ENCODE measurements at places on chromosomes 5 and 9.

DNA sequence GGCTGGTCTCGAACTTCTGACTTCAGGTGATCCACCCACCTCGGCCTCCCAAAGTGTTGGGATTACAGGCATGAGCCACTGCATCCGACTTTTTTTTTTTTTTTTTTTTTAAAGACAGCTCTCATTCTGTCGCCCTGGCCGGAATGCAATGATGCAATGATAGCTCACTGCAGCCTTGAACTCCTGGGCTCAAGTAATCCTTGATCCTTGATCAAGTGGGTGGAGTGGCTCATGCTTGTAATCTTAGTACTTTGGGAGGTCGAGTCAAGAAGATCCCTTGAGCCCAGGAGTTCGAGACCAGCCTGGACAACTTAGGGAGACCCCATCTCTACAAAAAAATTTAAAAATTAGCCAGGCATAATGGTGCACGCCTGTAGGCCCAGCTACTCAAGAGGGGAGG, 8.1 kb downstream of the SEC24A start:
- DNase-seq = no peak

DNA sequence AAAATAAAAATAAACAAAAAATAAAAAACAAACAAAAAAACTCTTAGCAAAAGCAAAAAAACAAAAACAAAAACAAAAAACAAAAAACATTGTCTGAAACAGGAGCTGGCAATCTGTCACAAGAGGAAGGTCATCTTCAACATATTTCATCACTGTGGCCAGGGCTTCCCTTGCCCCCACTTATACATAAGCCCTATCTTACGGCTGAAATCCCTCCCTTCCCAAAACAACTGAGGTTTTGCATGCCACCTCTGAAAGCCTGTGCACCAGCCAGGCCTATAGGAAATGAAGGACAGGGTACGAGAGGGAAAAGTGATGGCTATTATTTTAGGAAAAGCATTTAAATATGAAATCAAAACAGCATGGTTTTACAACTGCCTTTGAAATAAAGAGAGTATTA, 10.8 kb downstream of the MTMR12 start:
- no peak for DNase-seq

- DNase-seq = no peak
Observed at GRCh38 chr5:172429201-172429940, 25.0 kb downstream of the SH3PXD2B start.

- DNase-seq = no peak
Observed at GRCh38 chr9:120920806-120921178, 5.8 kb downstream of the TRAF1 start.

DNA sequence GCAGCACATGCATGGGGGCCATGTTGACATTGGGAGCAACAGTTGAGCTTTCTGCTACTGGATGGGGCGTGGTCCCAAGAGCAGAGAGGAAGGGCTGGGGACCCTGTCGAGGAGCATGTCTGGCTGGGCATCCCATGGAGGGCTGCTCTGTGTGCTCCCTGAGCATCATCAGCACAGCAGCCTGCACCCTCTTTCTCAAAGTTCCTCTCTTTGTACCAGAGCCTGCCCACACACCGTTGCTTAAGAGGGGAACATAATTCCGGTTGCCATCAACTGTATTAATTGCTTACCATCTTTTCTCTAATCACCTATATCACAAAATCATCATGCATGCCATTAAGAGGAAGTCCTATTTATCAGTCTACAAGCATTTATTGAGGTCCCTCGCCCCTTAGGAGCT, 55.2 kb upstream of the DIRAS2 start:
- no peak for DNase-seq

GRCh38 chr5:115810761-115811160, 5.7 kb downstream of the CDO1 start:
- no peak for DNase-seq

DNA sequence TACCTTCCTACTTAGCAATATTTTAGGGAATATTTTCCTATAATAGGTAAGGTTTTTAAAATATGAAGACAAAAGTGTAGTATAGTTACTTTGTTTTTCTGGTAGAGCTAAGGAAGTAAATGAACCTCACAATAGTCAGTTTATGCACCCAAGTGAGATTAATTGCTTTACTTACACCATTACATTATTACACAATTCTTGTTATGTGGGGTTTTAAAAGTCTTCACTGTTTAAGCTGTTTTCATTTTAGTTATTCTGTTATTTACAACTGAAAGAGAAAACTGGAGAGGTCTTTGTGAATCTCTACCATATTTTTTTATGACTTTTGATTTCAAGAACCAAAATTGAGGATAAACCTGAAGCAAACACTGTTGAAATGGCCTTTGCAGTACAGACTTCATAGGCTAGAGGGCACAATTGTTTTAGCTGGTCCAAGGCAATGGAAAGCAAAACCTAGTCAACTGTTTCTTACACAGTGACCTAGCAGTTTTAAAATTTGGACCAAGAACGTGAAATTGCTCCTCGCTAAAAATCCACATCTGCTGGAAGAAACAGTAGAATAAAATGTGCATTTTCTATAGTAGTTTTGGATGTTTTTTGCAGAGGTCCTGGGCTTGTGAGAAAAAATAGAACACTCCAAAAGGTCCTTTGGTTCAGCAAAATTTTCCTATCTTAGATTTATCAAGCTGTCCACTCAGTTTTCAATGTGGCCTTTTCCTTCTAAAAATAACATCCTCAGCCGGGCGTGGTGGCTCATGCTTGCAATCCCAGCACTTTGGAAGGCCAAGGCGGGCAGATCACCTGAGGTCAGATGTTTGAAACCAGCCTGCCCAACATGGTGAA, 66.4 kb upstream of the FER start:
- no peak for DNase-seq

GRCh38 chr5:151357097-151357496, 9.7 kb upstream of the SLC36A2 start:
- no peak for DNase-seq

GRCh38 chr5:173314166-173314952, 13.9 kb downstream of the STC2 start:
- DNase-seq = no peak

GRCh38 chr9:133759146-133759900, 21.2 kb upstream of the SARDH start:
- DNase-seq = no peak

DNA sequence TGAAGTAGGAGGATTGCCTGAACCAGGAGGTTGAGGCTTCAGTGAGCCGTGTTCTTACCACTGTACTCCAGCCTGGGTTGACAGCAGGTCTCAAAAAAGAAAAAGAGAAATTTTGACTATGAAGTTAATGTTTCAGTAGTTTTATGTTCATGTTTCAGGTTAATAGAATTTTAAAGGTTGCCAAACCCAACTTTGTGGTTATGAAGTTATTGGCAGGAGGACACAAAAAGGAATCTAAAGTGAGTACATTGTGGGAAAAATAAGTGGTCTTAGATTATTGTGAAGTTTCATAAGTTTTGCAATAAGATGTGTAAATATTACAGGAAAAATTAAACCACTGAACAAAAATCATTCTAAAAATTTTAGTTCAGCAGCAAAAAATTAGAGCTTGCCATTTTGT, 78.6 kb downstream of the GOLM1 start:
- DNase-seq = no peak

- no peak for DNase-seq
Observed at GRCh38 chr9:21555911-21556310, 73.8 kb upstream of the IFNE start.

DNA sequence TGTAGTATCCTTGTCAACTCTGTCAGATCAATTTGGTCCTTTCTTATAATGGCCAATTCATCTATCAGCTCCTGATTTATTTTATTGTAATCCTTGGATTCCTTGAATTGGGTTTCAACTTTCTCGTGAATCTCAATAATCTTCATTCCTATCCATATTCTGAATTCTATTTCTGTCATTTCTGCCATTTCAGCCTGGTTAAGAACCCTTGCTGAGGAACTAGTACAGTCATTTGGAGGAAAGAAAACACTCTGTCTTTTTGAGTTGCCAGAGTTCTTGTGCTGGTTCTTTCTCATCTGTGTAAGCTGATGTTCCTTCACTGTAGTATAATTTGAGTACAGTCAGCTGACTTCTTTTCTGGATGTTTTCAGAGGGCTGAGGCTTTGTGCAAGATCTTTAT, 84.5 kb downstream of the CETN3 start:
- no peak for DNase-seq

DNA sequence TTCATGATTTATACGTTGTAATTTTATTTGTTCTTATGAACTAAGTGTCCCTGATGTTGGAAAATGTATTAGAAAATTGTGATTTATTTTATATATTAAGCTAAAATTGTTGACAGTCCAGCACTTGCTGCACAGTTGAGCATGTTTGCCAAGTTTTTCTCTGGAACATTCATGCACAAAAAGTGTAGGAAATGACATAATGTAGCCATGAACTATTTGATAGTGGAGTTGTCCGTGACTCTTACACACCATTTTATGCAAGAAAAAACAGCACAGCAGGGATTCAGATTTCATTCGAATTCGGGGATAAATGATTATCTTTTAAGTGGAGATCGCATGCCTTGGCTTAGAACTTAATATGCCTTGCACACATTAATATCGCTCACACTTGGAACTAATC, 708.6 kb upstream of the WWC1 start:
- no peak for DNase-seq

DNA sequence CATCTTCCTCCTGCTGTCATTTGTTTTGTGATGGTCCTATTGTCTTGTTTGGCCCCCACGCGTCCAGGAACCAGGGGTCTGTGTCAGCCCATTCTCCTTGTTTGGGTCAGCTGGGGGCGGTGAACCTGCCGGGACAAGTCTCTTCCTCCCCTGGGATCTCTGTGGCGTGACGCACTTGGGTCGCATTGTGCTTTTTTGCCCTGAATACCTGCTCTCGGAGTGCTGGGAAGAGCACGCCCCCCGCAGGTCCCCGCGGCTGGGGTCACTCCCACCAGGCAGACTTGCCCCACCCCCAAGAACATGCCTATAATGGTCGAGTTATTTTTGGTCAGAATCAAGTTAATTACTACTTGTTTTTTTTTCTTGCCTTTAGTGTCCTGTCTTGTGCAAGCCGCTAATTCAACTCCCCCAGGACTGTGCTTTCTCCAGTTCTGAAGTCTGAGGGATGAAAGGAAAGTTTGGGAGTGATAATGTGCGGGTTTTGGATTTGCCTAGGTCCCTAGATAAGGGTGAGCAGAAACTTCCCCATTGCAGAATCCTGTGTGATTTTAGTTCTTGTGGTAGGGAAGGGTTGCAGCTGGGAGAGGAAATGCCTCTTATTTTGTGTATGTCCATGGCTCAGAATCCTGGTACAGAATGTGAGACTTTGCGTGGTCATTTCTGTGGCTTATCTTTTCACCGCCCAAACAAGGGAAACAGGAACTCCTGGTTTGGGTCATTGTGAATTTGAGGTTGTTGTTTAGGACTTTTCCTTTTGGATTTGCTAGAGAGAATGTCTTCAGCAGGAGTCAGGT, 789 bp downstream of the ACER2 start:
- DNase-seq = peak; percentile 1

GRCh38 chr5:121982893-121983285, 21.1 kb downstream of the SRFBP1 start:
- DNase-seq = no peak

- no peak for DNase-seq
Observed at GRCh38 chr5:106959387-106959786, 711.4 kb downstream of the EFNA5 start.

GRCh38 chr9:120715389-120715924, 1.2 kb upstream of the MEGF9 start:
- DNase-seq = no peak

DNA sequence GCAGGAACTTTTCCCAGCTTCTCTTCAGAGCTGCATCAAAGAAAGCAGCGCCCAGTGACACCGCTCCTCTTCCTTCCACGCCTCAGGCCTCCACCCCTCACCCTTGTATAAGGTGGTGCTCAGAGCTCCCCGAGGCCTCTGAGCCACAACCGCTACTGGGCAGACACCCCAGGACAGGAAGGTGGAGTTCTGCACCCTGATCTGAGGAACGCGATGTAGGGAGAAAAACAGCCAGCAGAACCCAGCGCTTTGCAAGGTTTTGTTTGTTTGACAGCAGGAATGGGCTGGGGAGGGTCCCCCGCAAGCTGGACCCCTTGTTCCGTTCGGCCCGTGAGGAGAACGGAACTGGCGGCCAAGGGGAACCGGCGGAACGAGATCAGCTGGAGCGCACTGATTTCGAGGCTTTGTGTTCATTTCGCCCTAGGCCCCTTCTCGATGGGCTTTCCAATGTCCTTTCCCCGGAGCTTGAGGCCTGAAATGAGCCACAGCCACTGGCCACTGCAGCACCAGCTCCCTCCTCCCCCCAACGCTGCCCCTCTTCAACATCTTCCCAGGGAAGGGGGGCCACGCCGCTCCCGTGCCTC, 4.1 kb downstream of the EDF1 start:
- DNase-seq = no peak

DNA sequence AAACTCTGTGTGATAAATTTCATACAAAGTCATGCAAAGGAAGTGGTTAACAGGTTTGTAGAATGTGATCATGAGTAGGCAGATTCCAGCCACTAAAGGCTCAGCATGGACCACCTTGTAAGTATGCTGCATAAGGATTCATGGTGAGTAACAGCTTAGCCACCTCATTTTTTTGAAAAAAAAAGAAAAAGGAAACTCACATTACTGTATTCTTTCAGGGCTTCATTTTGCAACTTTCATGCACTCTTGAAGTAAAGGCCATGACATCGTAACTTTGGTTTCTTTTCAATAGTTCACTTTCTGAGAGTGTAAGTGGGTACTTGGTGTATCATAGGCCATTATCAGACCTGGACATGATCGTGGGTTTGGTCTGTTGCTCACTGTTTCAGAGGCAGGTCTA, 175.1 kb downstream of the PCSK1 start:
- no peak for DNase-seq

- no peak for DNase-seq
Observed at GRCh38 chr5:69038539-69038938, 55.3 kb upstream of the SLC30A5 start.

GRCh38 chr9:113919871-113920270, 43.8 kb downstream of the ZNF618 start:
- DNase-seq = no peak

DNA sequence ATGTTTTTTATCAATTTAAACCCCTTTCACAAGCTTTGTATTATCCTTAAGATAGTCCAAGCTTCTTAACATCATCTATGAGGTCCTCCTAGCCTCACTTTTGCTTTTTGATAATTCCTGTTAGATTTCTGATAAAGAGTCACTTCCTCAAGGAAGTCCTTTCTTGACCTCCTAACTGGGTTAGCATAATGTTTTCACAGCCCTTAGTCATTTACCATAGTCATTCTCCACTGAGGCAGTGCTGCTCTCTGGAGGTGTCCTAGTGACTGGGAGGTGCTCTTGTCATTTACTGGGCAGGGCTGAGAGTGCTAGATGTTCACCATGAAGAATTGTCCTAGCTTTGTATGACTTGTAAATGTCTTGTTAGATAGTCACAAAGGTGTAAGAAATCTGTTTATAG, 26.4 kb downstream of the TNPO1 start:
- no peak for DNase-seq

Measured in stimulated activated CD8-positive, alpha-beta memory T cell treated with anti-CD3 and anti-CD28 coated beads, Interleukin-2, amount 100 ng/mL, for 48 hours (primary cell).